Aorta (tissue), 5 donors: ENCODE measurements at places on chromosomes 3 and 15.
A peak's percentile ranks its signal among the peaks of the same experiment; 100 is the strongest.

DNA sequence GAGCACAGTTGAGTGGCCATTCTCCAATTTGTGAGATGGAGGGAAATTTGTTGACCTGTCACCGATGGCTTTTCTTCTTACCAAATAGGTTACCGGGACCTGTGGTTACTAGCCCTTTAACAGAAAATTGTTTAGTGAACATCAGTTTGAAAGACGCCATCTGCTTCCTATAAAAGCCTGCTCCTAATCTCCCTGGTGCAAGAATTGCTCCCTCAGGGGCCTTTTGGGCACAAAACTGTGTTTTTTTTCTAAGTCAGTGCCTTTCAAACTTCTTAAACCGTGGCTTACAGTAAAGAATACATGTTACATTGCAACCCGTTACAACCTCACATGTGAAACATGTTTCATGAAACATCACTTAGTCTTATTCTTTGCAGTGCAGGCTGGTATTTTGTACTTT, 15.0 kb downstream of the CACNA2D3 start:
- H3K4me1 ChIP-seq = no peaks in the 10 kb centered on the region
- no peak overlapping the region for H3K4me3 ChIP-seq
- DNase-seq = no peak
- no peak overlapping the region for H3K27ac ChIP-seq
- H3K27me3 ChIP-seq = no peaks in the 10 kb centered on the region

DNA sequence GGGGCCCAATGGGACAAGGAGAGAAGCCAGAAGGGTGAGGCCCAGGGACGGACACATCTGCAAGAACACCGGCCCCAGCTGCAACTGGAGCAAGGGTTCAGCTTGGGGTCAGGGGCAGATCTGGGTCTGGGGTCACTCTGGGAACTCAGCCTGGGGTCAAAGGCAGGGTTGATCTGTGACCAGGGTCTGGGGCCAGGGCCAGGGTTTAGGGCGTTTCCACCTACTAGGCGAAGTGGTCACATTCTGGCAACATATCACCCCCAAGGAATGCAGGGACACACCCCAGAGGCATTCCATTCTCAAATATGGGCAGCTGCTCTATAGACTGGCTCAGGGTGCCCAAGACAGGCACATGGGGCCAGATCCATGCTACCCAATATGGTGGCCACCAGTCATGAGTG, 9.0 kb downstream of the UROC1 start:
- no peaks in the 10 kb centered on the region for H3K36me3 ChIP-seq
- H3K4me3 ChIP-seq = no peak overlapping the region
- no peaks in the 10 kb centered on the region for H3K4me1 ChIP-seq
- DNase-seq = peak; percentile 32
- H3K27ac ChIP-seq = no peak overlapping the region

DNA sequence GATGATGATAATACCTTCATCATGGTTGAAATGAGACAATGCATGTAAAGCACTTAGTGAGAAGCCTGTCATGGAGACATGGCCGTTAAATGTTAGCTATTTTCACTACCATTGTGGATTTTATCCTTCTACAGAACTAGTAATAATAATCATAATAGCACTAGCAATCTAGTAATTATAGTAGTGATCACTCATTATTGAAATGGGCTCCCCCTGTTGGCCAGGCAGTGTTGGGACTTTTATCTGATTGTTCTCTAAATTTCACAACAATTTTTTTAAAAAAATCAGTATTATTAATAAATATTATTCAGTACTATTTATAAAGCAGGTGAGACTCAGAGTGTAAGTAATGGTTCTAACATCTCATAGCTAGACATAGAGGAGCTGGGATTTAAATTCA, 396.3 kb downstream of the IL5RA start:
- H3K4me1 ChIP-seq = no peaks in the 10 kb centered on the region
- no peak overlapping the region for H3K4me3 ChIP-seq
- H3K36me3 ChIP-seq = no peaks in the 10 kb centered on the region
- no peaks in the 10 kb centered on the region for H3K27me3 ChIP-seq

- H3K4me3 ChIP-seq = peak overlapping the region; percentile 18
- H3K36me3 ChIP-seq = no peaks in the 10 kb centered on the region
- no peak overlapping the region for H3K27ac ChIP-seq
These were observed 62.2 kb downstream of the CASR start for GRCh38 chr3:122245513-122246174.

- H3K36me3 ChIP-seq = no peaks in the 10 kb centered on the region
- no peaks in the 10 kb centered on the region for H3K4me1 ChIP-seq
- DNase-seq = no peak
- no peak overlapping the region for H3K27ac ChIP-seq
- H3K27me3 ChIP-seq = no peaks in the 10 kb centered on the region
- no peak overlapping the region for H3K4me3 ChIP-seq
These were observed 398.4 kb upstream of the KCNMB2 start for GRCh38 chr3:178137831-178138230.

DNA sequence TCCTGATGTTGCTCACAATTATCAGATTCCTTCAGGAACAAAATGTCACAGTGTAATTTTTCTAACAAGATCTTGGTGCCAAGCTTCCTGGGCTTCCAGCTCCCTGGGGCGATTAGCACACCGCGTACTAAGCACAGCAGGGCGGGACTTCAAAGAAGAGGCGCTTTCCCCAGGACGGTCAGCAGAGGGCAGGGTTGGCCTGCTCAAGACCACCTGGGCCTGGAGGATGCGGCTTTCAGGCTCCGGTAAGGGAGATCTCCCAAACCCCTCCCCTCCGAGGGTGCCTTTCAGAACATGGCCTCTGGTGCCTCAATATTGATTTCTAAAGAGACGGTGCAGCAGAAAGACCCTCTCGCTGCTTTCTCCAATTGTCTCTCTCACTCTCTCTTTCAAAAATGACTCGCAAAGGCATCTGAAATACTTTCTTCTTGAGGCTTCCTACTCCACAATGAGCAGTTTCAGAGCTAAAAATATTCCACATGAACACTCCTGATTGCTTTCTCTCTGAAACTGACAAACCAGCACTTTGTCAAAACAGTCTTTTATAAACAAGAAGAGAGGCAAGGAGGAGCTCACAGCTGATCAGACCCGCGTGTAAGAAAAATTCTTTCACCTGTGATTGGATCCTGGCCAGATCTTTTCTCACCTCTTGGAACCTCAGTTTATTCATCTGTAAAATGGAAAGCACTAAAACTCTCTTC, 154.0 kb downstream of the ADAMTS9 start:
- H3K36me3 ChIP-seq = peaks cover 3% of the 10 kb centered on the region
- no peaks in the 10 kb centered on the region for H3K4me1 ChIP-seq
- H3K27ac ChIP-seq = no peak overlapping the region

DNA sequence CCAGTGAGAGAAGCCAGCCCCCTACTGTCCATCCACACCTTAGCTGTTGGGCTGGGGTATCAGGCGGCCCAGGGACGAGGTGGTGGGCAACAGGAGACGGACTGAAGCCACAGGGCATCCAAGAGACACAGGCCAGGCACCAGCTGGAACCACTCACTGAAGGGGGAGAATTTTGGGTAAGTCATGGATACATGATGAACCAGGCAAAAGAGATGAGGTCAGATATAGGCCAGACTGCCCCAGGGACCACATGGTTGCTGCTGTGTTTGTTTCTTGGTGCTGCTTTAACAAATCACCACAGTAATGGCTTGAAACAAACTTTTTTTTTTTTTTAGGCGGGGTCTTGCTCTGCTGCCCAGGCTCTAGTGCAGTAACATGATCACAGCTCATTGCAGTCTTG, 66.4 kb downstream of the SEMA5B start:
- H3K4me3 ChIP-seq = no peak overlapping the region
- H3K4me1 ChIP-seq = peaks cover 5% of the 10 kb centered on the region
- no peaks in the 10 kb centered on the region for H3K27me3 ChIP-seq
- H3K27ac ChIP-seq = no peak overlapping the region
- H3K36me3 ChIP-seq = no peaks in the 10 kb centered on the region

GRCh38 chr15:67108122-67108961, 42.9 kb downstream of the SMAD3 start:
- H3K4me1 ChIP-seq = peaks cover 12% of the 10 kb centered on the region
- H3K36me3 ChIP-seq = no peaks in the 10 kb centered on the region
- peak; percentile 16 for DNase-seq
- no peak overlapping the region for H3K27ac ChIP-seq

GRCh38 chr3:31882431-31882830, 98.6 kb downstream of the OSBPL10 start:
- no peak overlapping the region for H3K27ac ChIP-seq
- no peaks in the 10 kb centered on the region for H3K27me3 ChIP-seq
- no peak for DNase-seq

DNA sequence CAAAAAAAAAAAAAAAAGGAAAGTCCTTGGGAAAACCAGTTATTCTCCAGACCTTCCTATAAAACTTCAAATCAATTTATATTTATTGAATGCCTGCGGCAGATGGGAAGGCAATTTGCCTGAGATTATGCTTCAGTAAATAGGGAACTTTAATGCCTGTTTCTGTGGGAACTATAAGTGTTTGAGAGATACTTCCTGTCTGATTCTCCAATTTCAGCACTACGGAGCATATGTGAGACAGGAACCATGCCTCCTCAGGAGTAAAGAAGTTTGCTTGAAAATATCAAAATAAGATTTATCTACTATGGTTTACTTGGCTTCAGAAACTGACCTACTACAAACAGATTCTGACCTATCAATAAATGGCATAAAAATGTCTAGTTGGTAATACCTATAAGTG, 135.5 kb downstream of the CBLB start:
- H3K27ac ChIP-seq = no peak overlapping the region
- peaks cover 4% of the 10 kb centered on the region for H3K4me1 ChIP-seq
- no peak for DNase-seq
- H3K4me3 ChIP-seq = no peak overlapping the region
- no peaks in the 10 kb centered on the region for H3K27me3 ChIP-seq
- no peaks in the 10 kb centered on the region for H3K36me3 ChIP-seq
